ENCODE measurements at places on chromosomes 1 and 21.
A peak's percentile ranks its signal among the peaks of the same experiment; 100 is the strongest.

- DNase-seq = no peak
Observed at GRCh38 chr1:206887701-206888100, 9.5 kb upstream of the IL24 start.

DNA sequence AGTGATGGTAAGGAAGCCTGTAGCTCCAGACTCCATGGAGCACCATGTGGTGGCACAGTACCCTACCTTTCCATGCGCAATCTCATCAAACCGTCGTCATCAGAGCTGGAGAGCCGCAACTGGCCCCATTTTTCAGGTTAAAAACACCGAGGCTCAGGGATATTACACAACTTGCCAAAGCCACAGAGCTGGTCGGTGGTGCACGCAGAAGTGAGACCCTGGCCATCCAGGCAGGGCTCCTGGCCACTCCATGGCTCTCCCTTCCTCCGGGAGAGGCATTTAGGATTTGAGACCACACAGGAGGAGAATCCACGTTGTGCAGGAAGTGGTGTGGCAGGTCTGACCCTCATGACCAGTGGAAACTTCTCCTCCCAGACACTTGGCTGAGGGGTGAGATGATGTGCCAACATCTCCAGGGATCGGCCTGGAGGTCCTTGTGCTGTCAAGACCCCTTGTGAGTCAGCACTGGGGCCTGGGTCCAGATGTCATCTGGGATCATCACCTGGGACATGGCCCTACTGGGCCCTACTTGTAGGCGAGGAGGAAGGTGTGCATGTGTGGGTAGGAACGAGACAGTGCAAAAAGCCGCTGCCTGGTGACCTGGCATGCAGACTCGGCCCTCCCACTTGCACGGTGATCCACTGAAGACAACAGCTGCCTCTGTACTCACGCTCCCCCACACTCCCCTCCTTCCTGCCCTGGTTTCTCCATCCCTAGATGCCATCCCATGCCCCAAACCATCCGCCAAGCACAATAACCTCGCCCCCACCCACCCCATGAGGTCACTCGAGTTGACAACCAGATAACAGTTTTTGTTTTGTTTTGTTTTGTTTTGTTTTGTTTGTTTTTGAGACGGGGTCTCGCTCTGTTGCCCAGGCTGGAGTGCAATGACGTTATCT lies 10.4 kb downstream of the TFF3 start:
- no peak for DNase-seq

DNA sequence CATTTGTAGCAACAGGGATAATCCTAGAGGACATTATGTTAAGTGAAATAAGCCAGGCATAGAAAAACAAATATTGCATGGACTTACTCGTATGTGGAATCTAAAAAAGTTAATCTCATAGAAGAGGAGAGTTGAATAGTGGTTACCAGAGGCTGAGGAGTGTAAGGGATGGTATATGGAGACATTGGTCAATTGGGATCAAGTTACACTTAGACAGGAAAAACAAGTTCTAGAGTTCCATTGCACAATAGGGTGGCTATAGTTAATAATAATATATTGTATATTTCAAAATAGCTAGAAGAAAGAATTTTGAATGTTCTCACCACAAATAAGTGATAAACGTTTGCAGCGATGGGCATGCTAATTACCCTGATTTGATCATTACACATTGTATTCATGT lies 354.6 kb downstream of the SEC16B start:
- DNase-seq = no peak

GRCh38 chr1:28914228-28915030 lies at the start of gene EPB41:
EPB41 (plus strand) TSS chr1:28914569; CDS start chr1:28987438, 72,869 bp downstream.
- peak; percentile 86 for DNase-seq

All from NCI-H2029 treated with DMSO at 0.1 percent for 48 hours (cell line).